ENCODE measurements at places on chromosomes 3 and 15.
A peak's percentile ranks its signal among the peaks of the same experiment; 100 is the strongest.

- DNase-seq = no peak
Observed at GRCh38 chr15:84804005-84804900, 12.9 kb upstream of the ALPK3 start.

DNA sequence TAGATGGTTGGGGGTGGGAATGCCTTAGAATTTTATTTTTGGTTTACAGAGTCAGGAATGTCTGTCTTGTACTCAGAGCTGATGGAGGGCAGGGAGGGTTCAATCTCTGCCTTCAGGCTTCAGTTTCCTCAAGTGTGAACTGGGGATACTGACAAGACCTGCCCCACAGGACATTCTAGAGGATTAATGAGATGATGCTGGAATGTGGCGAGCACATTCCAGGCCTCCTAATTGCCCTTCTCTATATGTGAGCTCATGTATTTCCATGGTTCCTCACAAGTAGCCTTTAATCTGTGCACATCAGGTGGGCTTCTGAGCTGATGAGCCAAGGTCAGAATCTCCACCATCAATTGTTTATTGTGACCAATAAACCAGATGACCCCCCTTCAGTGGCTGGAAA, 90.4 kb downstream of the CACNA2D3 start:
- DNase-seq = no peak

DNA sequence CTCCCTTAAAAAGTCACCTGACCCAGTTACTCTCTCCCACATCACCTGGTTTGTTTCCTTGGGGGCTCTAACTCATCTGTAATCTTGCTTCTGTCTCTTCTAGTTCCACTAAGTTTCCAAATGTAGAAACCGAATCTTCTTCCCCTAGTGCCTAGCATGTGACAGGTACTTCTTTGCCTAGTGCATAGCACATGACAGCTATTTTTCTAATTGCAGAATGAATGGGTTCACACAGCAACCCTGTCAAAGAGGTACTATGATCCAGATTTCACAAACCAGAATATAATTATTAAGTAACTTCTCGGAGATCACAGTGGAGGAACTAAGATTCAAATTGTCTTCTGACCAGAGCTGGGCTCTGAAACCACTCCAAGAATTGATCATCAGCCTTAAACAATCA, 7.4 kb downstream of the DPH3 start:
- DNase-seq = no peak

DNA sequence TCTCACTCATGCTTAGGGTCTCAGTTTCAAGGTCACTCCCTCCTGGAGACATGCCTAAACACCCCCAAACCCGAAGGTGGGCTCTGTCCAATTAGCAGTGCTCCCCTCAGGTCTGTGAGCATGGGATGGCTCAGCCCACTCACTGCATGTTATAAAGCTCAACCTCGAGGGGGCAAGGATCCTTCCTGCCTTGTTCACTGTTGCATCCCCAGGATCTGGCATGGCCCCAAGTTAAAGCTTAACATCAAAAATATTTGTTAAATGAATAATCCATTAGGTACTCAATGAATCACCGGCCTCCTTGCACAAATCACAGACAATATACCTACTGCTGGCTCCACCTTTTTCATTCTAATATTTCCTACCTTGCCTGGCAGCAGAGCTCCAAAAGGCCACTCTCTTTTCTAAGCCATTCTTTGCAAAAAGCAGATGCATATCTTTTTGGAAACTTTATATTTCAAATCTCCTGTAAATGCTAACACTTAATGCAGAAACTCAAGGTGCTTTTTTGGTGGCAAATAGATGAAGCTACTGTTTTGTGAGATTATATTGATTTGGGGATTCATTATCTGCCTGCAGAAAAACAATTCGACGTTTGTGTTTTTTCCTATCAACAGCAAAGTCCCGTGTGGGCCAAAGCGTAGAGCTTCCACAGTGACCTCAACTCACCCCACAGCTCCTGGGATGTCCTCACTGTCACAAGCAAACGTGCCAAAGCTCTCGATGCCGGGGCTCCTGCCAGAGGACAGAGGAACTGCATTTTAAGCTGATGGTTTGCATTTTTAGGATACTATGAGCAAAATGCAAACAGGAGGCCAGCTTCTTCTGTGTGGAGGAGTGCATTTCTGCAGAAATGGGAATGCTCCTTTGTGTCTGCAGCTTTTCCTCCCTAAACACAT, 35.4 kb downstream of the PCOLCE2 start:
- DNase-seq = no peak

- no peak for DNase-seq
Observed at GRCh38 chr3:19274576-19274975, 126.3 kb downstream of the KCNH8 start.

GRCh38 chr15:52217186-52217585, 26.0 kb upstream of the GNB5 start:
- DNase-seq = peak; percentile 20

DNA sequence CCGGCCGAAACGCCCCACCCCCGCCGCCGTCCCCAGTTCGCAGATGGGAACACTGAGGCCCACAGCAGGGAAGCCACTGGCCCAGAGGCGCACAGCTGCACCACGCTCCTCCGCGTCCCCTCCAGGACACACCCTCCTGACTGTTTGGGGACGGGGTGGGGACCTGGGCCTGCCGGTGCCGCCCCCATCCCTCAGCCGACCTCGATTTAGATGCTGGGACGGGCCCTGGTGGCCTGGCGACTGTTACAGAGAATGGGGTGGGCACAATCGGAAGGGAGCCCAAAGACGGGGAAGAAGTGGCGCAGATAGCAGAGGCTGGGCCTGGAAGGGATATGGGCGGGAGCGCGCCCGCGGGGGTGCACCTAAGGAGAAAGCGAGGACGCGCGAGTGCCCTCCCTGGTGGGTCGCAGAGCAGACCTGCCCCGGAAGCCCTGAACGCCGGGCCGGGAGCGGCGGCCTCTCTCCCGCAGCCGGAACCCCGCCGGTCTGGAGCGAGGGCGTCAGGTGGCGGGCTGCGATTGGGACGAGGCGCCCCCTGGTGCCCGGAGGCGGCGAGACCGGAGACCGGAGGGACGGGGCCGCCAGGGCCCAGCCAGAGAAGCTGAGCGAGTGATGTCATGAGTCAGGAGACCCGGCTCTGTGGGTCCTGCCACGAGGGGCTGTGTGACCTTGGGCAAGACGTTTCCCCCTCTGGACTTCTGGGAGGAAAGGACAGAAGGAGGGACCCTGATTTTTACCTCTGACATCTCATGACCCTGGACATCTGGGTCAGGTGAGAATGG, 78.4 kb downstream of the IQSEC1 start:
- DNase-seq = peak; percentile 98

DNA sequence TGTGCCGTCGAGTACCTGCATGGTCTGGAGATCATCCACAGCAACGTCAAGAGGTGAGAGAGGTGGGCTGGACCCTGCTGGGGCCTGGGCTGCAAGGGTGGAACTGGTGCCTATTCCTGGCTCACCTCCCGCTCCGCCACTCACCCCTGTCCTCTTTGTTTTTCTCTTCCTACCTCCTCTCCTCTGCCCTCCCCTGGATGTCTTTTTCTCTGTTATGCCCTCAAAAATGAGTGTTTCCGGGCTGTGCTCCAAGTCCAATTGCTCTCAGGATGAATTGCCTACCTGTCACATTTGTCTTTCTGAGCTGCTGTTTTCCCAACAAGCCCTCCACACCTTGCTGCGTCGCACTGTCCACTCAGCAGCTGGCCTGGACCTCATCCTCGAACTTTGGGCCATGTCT, 28.5 kb upstream of the TATDN2 start:
- DNase-seq = no peak

DNA sequence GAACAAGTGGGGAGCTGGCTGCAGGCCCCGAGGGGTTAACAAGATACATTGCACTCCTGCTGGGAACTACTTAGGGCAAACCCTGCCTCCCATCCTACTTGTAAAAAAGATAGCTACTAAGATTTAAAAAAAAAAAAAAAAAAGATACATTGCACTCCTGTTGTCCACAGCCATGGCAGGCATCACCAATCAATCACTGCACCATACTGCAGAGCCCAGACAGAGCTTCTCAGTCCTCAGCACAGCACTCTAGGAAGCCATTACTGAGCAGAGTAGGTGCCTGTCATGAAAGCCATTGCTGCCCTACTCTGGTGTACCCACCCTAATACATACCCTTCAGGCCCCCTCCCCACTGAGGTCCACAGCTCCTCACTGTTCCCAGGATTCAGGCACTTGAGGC, 64.8 kb downstream of the RASGRF1 start:
- no peak for DNase-seq

DNA sequence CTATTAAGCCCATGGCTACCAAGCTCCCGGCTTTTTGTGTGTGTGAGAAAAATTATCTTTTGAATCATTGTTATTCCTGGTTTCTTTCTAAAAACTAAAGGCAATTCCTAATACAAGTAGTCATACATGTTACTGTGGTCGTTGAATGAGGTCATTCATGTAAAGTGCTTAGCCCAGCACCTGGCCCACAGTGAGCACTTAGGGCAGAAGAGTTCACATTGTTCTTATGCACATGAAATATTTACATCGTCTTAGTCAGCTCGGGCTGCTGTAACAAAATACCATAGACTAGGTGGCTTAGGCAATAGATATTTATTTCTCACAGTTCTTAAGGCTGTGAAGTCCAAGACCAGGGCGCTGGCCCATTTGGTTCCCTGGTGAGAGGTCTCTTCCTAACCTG, 216.1 kb downstream of the SHQ1 start:
- DNase-seq = no peak

DNA sequence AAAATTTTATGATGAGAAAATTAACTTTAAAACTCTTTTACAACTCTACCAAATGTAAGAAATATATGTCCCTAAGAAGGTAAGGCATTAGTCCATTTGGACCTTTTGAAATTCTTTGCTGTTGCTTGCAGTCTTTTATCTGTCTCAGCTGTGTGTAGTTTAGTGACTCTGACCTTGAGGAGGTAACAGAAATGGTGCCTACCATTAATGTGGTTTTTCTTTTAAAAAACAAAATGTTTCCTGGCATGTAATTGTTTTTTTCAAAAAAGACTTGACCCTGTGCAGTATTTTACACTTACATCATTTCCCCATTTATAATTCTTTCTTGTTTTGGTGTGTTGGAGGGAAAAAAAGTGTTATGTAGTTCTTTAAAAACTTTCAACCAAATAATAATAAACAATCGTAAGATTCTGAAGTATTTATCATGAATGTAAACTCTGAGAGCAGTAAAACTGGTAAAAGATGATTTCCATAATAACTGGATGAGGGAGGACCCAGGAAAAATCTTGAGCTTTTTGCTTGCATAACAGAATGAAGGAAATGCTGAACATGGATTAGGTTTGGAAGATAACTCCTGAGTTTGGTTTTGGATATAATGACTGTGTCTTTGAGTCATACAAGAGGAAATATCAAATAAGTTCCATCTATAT, 225.1 kb downstream of the CHST2 start:
- DNase-seq = no peak

- no peak for DNase-seq
Observed at GRCh38 chr15:41666353-41666920, 6.2 kb downstream of the MGA start.

- DNase-seq = no peak
Observed at GRCh38 chr3:190121061-190121377, 322 bp upstream of the P3H2 start.

GRCh38 chr3:79383402-79384012, 384.3 kb downstream of the ROBO1 start:
- no peak for DNase-seq

GRCh38 chr3:185200639-185201038, 47.8 kb upstream of the C3orf70 start:
- DNase-seq = no peak

- DNase-seq = no peak
Observed at GRCh38 chr15:20659265-20659664, 117.7 kb upstream of the GOLGA6L6 start.

GRCh38 chr3:149134575-149134974, 5.1 kb downstream of the HPS3 start:
- no peak for DNase-seq

GRCh38 chr3:196835086-196835485, 32.6 kb upstream of the SENP5 start:
- peak; percentile 53 for DNase-seq

DNA sequence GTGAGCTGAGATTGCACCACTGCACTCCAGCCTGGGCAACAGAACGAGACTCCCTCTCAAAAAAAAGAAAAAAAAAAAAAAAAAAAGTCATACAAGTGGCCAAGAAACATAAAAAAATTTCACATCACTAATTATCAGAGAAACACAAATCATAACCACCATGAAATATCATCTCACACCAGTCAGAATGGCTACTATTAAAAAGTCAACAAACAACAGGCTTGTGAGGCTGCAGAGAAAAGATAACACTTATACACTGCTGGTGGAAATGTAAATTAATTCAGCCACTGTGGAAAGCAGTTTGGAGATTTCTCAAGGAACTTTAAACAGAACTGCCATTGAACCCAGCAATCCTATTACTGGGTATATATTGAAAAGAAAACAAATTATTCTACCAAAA, 291.1 kb upstream of the MCTP2 start:
- DNase-seq = no peak

GRCh38 chr3:130915567-130916292, 21.8 kb downstream of the ATP2C1 start:
- no peak for DNase-seq

- no peak for DNase-seq
Observed at GRCh38 chr3:136177876-136178275, 18.3 kb downstream of the MSL2 start.

DNA sequence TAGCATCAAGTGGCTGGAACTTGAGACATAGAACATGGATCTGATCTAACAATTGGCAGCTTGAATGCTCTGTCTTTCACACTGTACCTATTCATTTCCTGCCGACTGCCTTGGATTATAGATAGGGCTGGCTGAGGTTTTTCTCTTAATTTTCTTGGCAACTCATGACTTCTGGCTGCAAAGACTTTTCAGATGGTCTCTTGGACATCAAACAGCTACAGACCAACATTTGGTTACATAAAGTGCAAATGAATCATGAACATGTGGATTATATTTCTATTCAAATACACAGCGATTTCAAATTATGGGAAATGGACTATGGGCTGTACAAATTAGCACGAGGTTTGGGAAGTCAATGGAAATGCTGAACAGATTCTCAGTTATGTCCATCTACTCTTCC, 26.2 kb upstream of the IL16 start:
- no peak for DNase-seq

DNA sequence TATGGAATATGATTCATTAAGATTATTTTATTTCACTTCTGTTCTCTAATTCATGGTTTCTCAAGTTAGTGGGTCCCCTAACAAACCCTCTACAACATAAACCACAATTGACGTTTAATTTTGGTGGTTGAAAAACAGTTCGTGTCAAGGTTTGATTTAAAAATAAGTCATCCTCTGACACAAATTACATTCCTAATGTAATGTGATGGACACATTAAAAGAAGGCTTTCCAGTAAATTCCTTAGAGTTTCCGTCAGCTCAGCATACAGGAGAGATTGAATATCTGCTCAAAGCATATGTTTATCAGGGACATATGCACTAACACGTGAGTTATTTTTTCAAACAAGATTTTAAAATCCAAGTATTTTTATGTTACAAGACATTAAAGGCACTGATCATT, 626.5 kb upstream of the ADAMTS9 start:
- no peak for DNase-seq

GRCh38 chr3:172595664-172596393, 72.6 kb upstream of the TNFSF10 start:
- DNase-seq = no peak

DNA sequence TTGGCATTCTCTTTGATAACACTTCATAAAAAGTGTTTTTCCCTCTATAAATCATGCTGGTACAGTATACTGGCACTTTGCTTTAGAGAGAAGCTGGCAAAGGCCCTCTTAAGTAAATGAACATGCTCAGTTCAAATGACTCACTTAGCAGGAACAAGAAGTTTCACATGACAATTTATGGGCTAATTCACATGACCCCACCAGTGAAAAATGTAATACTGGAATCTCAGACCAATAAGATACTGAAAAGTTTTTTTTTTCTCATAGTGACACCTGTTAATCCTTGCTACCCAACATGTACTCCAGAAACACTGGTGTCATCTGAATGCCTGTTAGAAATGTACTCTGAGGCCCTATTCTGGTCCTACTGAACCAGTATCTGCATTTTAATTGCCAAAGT, 13.9 kb downstream of the BTBD1 start:
- DNase-seq = no peak

All from HuH-7 (cell line).